Myocyte (in vitro differentiated cells): ENCODE measurements at places on chromosomes 1 and 21. TPM values are rescaled to one million over a fixed set of nuclear protein-coding genes. Genes with fewer than 3 reads are reported as not detected.
A peak's percentile ranks its signal among the peaks of the same experiment; 100 is the strongest.

DNA sequence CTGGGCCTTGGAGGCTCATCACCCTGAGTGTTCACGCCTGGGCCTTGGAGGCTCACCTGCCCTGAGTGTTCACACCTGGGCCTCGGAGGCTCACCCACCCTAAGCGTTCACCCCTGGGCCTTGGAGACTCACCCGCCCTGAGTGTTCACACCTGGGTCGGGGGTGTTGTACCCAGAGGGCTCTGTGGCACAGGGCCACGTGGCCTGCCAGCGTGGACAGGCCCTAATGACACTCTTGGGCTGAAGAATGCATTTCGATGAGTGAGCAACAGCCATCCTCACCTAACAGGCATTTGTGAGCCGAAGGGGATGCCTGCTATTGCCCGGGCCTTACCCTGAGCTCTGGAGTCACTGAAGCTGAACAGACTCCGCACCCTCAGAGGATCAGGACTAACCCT, 17.5 kb downstream of the SLC19A1 start:
- DNase-seq = no peak

The APCS gene
- not detected in 2 replicates for total RNA-seq

The FCRLB gene
- 0.21 and 0.57 TPM in 2 replicates for total RNA-seq

- no peak for DNase-seq
These were observed 4.7 kb downstream of the SZRD1 start for GRCh38 chr1:16371725-16372124.

DNA sequence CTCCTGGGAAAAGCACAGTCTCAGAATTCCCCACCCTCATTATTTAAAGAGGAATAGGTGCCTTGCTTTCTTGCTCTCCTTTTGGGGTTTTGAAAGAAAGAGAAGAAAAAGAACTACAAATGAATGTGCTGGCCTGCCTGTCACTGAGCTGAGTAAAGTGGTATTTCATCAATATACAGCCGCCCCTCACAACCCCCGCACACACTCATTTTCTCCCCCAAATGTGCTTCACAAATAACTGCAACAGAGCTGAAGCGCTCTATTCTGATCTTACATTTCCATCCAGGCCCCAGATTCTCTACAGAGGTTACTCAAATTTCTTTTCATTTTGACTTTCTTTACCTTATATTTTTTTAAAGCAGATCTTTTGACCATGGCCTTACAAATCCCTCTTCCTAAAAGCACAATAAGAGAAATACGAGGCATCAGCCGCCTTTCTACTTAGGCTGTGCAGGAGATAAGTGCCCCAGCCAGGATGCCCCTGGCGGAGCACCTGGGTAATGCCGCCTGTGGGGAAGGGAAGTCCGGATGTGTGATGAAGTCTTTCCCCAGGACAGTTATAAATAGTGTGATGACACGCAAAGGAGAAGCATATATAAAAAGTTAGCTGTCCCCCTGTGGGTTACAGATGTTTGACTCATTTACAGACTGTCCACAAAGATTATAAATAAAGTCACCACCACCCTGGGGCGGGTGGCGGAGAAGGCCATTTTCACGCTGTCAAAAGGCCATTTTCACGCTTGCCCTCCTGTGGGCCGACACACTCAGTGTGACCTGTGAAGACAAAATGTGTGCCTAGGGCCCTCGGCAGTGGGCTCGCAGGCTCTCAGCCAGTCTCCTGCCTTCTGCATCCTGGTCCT, 6.5 kb downstream of the KCNN3 start:
- peak; percentile 93 for DNase-seq

- DNase-seq = no peak
These were observed 23.6 kb upstream of the CCDC17 start for GRCh38 chr1:45647248-45648021.
